ENCODE measurements at places on chromosomes 3 and 15.

DNA sequence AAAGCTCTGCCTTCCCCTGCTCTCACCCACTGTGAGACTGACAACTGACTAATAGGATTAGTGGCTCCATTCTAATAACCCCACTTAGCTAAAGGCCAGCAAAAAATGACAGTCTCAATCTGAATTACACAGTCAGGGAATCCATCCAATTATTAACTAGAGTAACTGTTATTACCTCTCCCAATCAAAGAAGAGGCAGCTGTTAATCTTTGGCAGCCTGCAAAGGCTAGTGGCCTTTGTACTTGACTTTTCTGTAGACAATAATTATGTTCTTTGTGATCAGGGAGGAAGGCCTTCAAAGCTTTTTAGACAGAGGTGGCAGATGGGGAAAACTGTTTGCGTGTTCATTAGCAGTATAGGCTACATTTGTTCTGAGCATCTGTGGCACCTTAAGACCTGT, 177.7 kb downstream of the ISL2 start:
- no peak for DNase-seq

DNA sequence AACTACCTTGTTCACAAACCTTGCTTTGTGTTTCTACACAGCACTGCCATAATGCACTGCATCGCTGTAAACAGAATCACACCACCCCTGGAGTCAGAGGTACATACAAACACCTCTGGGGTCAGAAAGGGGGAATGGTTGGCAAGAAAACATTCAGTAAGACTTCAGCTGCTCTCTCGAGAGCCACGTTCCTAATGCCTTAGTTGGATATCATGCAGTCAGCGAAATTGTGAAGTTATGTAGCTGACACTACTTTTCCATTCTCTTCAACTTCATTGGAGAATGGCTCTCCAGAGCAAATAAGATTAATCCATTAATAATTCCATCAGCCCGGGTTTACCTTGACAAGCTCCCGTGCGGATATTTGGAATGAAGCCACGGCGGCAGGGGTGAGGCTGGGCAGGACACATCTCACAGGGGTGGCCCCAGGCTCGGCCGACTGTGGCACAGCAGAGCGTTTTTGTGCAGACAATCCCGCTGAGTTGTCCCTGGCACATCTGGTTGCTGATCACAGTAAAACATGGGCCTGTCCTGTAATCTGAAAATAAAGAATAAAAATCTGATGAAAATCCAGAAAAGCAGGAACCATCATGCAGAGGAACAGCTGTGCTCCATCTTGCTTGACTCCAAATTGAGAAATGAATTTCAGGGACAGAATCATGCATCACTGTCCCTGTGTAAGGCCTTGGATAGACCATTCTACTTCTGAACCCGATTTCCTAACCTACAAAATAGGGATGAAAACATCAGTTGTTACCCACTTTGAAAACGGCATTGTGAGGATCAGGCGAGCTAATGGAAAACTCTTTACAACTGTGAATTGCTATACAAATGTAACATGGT, 108.0 kb downstream of the FBN1 start:
- DNase-seq: no peak

GRCh38 chr3:67866571-67866970, 212.2 kb upstream of the SUCLG2 start:
- DNase-seq: no peak

DNA sequence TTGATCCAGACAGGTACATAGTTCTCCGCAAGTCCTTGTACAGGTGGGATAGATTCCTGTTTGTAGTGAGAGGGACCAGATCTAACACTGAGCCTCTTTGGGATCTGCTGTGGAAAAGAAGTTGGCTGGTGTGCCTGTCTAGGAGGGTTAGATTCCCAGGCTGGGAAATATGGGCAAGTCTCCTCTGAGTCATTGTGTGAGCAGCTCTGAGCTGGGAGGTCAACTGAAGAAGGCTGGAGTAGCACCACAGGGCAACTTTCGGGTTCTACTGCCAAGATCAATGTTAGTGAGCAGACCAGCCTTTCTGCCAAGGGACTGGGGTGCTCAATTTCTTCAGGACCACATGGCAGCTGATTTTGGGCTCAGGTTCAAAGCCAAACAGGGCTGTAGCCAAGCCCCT, 33.4 kb downstream of the CLDN1 start:
- no peak for DNase-seq

GRCh38 chr15:40879609-40880008, 5.6 kb upstream of the RHOV start:
- DNase-seq: no peak

- peak; percentile 96 for DNase-seq
These were observed 6.5 kb upstream of the TNK2 start for GRCh38 chr3:195914648-195915473.

- peak; percentile 26 for DNase-seq
These were observed 95.6 kb downstream of the SCAPER start for GRCh38 chr15:76809412-76810103.

- DNase-seq: peak; percentile 75
These were observed 54.9 kb downstream of the DCUN1D1 start for GRCh38 chr3:182925330-182925943.

DNA sequence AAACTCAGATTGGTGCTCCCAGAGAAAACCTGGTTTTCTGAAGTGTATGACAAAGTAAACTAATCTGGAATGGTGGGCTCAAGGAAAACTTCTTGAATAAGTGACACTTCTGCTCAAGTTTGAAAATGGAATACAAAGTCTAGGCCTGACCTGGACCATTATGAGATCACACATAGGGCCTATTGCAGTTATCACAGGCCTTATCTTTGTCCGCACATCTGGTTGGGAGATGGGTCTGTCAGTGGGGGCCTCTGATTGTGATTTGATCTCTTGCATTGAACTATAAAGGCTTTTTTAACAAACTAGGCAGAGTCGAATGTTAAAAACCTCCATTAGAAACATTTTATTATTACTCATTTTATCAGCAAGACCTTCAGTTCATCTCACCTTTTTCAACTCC, 405.6 kb downstream of the PTPRG start:
- DNase-seq: no peak

- peak; percentile 82 for DNase-seq
These were observed 12.7 kb upstream of the TSPAN3 start for GRCh38 chr15:77083381-77084160.

- no peak for DNase-seq
These were observed 71.9 kb upstream of the CHL1 start for GRCh38 chr3:124557-125179.

GRCh38 chr3:109853077-109853731, 515.9 kb upstream of the DPPA4 start:
- DNase-seq: no peak

DNA sequence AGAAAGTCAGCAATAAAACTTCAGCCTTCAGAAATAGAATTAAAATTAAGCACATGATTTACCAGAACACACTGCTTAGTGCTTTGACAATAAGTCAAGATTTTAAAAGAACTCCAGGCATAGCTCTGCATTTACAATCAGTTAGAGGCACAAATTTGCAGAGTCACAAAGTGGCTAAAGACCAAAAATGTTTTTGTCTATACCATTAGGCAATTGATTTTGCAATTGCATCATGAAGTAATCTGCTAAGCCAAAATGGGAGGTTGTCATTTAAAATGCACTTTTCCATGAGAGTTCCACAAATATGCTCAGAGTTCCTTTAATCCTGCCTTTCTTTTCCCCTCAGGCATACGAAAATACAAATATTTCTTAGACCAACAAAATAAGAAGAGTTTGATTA, 10.1 kb upstream of the DCP1A start:
- DNase-seq: peak; percentile 67

GRCh38 chr3:129592381-129593131, 13.9 kb downstream of the PLXND1 start:
- DNase-seq: peak; percentile 64

- peak; percentile 24 for DNase-seq
These were observed 7.5 kb downstream of the GOLIM4 start for GRCh38 chr3:168088106-168088720.

GRCh38 chr3:168613151-168613550, 517.4 kb upstream of the GOLIM4 start:
- DNase-seq: no peak

DNA sequence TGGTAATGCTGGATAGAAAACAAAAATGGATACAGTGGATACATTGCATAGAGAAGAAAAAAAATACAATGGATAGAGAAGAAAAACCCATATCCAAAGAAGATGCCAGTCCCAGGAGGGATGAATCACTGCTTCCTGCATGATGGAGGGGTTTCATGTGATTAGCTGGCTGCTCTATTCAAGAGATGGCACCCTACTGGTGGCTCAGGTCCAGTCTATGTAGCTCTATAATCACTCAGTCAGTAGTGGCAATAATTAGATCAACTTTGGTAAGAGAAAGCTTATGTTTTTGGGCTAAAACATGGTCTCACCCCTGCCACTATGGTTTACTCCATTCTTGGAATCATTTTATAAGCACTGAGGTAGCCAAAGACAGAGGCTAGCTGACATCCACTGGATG, 33.7 kb upstream of the NOX5 start:
- DNase-seq: no peak

- no peak for DNase-seq
These were observed 30.3 kb upstream of the MFSD1 start for GRCh38 chr3:158771577-158771976.

- no peak for DNase-seq
These were observed 39.6 kb upstream of the TIMP4 start for GRCh38 chr3:12198301-12198700.

- DNase-seq: no peak
These were observed 91.0 kb upstream of the LINGO1 start for GRCh38 chr15:77723756-77724155.
